Activated CD8-positive, alpha-beta T cell treated with anti-CD3 and anti-CD28 coated beads for 36 hours (primary cell): ENCODE measurements at places on chromosomes 12 and 14.

- DNase-seq, result no peak
Observed at GRCh38 chr14:74975059-74975810, 19.8 kb upstream of the PGF start.

GRCh38 chr12:12734054-12734453 lies 16.9 kb downstream of the CDKN1B start:
- DNase-seq, result no peak

DNA sequence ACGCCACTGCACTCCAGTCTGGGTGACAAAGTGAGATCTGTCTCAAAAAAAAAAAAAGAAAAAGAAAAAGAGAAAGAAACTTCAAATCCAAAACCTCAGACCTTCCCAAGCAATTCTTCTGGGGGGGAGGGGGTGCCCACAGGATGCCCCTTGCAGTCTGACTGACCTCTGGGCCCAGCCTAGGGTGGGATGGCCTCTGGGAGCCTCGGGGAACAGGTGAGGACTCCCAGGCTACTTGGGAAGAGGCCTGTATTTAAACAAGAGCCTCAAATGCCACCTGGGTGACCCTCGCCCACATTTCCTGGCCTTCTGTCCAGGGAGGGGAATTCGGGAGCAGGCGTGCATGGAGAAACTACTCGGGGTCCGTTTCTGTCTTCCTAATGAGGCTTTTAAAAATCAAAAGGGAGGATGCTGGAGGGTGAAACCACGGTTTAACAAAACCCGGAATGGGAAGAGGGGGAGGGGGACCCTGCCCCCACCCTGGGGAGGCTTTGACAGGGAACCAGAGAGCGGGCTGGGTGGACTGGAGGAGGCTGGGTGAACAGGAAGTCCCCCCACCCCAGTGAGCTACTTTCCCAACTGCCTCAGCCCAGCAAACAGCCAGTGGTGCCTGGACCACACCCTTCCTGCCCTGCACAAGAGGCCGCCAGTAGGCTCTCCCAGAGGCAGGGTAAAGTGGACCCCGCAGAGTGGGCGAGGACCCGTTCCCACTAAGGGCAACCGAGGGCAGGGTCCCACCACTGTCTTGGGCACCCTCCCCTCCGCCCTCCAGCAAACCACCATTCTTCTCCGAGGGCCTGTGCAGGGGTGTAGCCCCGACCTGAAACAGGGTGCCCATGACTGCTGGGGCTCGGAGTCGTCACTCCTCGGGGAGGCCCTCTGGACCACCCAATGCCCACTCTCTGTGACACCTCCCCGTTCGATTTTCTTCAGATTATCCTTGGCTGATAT lies 1.5 kb upstream of the FBRSL1 start:
- DNase-seq, result peak; percentile 49

DNA sequence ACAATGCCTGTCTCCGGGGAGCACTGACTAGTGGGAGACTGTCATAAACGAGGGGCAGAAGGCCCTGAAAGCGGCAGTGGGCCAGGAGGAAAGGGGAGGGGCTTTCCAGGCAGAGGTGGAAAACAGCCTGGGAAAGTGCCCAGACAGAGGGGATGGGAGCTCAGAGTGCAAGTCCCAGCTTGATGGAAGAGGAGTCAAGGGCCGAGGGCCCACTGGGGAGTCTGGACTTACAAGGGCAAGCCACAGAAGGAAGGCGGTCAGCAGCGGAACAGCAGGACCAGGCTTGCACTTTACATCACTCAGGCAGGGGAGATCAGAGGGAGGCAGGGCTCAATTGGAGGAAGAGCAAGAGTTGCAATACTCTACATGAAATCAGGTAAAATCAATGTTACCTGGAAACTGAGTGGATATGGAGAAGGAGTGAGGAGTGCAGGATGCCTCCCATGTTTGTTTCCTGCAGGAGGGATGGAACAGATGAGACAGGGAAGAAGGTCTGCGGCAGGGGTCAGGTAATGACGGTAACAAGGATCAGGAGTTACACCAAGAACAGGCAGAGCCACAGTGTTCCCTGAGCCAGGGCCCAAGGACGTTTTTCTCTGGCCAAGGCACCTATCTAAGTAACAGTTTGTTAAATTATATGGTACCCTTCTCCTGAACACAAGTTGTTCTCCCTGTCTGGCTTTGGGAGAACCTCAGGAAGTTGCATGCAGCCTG lies 23.8 kb downstream of the PXN start:
- no peak for DNase-seq

- peak; percentile 48 for DNase-seq
Observed at GRCh38 chr14:101947577-101947903, 16.8 kb upstream of the DYNC1H1 start.
